ENCODE measurements at places on chromosomes 2 and 18.

GRCh38 chr18:5238371-5238976 lies 41.4 kb upstream of the AKAIN1 start:
- DNase-seq, result peak; percentile 28

DNA sequence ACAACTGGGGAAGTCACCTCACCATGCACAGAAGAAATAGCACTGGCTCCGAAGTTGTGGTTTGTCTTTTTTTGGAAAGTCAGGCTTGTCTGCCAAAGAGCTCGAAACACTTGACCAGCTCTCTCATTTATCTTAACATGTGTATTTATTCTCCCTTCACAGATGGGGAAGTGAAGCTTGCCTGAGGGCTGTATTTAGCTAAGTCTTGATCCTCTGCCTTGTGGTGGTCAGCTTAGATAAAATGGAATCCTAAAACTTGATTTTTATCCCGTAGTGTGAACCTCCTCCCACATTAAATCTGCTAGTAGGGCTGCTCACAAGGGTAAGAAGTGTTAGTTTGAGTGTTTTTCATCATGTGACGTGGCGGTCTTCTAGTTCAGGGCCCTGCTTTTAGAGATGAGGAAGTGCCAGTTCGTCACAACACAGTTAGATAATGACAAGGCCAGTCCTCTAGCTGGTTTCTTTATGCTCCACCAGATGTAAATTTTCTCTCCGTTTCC lies 89.7 kb downstream of the TMEM247 start:
- no peak for DNase-seq

GRCh38 chr2:73776869-73777519 lies 2.9 kb downstream of the DUSP11 start:
- peak; percentile 27 for DNase-seq

DNA sequence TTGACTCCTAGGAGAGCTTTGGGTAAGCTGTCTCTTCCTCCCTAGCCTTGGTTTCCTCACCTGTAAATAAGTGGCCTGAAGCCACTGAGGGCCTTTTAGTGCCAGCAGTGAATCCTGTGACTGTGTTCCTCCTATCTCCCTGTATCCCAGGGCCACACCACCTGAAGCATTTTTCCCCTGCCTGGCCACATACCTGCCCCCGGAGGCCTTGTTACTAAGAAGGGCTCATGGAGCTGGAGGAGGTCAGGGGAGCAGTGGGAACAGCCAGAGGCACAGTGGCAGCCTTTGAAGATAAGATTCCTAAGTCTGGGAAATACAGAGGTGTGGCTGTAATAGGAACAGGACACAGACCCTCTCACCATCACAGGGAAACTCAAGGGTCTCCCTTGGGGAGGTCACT lies 162.4 kb downstream of the SMAD7 start:
- DNase-seq, result no peak

Data from fibroblast of gingiva (primary cell).